ENCODE measurements at places on chromosomes 1 and 21. TPM values are rescaled to one million over a fixed set of nuclear protein-coding genes. Genes with fewer than 3 reads are reported as not detected.
A peak's percentile ranks its signal among the peaks of the same experiment; 100 is the strongest.

DNA sequence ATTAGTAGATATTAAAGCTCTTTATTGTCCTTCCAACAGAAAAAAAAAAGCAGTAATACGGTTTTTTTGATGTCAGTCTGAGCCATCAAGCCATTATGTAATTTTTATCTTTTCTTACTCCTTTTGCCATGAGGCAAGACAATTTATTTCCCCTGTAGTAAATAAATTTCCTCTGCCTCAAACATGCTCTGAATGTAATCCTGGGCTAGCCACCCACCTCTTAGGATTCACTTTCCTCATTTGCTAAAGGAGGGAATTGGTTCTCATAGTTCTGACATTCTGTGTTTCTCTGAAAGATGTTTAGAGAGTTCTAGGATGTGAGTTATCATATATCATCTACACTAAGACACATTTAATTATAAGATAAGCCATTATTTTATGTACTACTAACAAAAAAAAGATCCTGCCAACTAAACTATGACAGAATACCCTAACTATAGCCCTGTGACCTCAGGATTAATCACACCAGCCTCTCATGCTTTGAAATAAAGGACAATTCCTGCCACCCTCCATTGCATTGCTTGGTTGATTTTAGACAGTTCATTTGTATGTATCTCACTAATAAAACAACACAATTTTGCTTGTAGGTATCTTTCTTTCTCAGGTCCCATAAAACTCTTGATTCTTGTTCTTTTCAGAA is 34.0 kb upstream of the RAP1A start:
- H3K36me3 ChIP-seq: no peaks in the 10 kb centered on the region
- DNase-seq: no peak
- H3K4me1 ChIP-seq: no peaks in the 10 kb centered on the region

- H3K4me1 ChIP-seq: peaks cover 10% of the 10 kb centered on the region
- peak overlapping the region; percentile 88 for H3K27ac ChIP-seq
- DNase-seq: no peak
Observed at GRCh38 chr1:244322181-244322580, 129.5 kb downstream of the ADSS2 start.

- no peaks in the 10 kb centered on the region for H3K27me3 ChIP-seq
- H3K27ac ChIP-seq: no peak overlapping the region
- no peak for DNase-seq
- no peak overlapping the region for H3K4me3 ChIP-seq
Observed at GRCh38 chr1:62530516-62531154, 66.7 kb upstream of the ANGPTL3 start.

DNA sequence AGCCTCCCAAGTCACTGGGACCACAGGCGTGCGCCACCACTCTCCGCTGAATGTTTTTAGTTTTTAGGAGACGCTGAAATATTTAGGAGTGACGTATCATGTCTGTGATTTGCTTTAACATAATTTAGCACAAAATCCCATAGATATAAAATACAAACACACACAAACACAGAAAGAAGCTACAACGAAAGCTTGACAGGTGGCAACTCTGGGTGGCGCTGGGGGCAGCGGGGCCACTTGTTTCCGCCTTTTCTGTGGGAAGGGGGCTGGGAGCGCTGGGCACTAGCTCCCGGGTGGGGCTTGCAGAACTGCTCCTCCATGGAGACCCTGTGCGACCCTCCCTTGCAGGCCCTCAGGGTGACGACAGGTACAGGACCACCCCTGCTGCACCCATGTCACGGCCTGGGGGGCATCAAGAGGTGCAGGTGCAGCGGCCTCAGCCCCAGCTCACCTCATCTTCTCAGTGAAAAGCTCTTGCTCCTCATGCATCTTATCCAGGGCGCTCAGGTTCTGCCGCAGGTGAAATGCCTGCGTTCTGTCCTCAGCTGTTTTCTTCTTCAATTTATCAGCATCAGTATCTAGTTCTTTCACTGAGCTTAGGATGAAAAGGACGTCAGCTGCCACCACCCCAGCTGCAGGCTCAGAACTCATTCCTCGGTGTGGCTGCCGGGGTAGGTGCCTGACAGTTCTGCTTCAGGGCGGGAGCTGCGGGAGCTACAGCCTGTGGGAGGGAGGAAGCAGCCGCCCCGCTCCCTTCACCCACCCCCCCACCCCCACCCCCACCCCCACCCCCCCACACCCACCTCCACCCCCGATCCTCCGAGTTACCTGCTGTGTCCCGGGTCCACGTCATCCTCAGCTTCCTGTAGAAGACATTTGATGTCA is 15.3 kb downstream of the CFAP74 start:
- H3K27me3 ChIP-seq: no peaks in the 10 kb centered on the region
- no peaks in the 10 kb centered on the region for H3K36me3 ChIP-seq
- DNase-seq: no peak
- H3K4me1 ChIP-seq: no peaks in the 10 kb centered on the region
- H3K27ac ChIP-seq: no peak overlapping the region

GRCh38 chr1:191870490-191870889 is 287.8 kb upstream of the RGS18 start:
- DNase-seq: no peak
- H3K36me3 ChIP-seq: no peaks in the 10 kb centered on the region
- H3K4me3 ChIP-seq: no peak overlapping the region

- no peak overlapping the region for H3K4me3 ChIP-seq
- no peak for DNase-seq
- no peaks in the 10 kb centered on the region for H3K36me3 ChIP-seq
Observed at GRCh38 chr1:57003398-57004139, 37.8 kb upstream of the C8B start.

- no peak overlapping the region for H3K27ac ChIP-seq
Observed at GRCh38 chr1:117433943-117434342, 66.7 kb downstream of the MAN1A2 start.

- no peaks in the 10 kb centered on the region for H3K36me3 ChIP-seq
- H3K4me1 ChIP-seq: no peaks in the 10 kb centered on the region
- H3K27me3 ChIP-seq: no peaks in the 10 kb centered on the region
Observed at GRCh38 chr1:185864889-185865517, 130.8 kb downstream of the HMCN1 start.

- H3K27me3 ChIP-seq: no peaks in the 10 kb centered on the region
- H3K27ac ChIP-seq: no peak overlapping the region
Observed at GRCh38 chr1:78607944-78608343, 12.3 kb upstream of the IFI44L start.

GRCh38 chr1:246827396-246827795 is 103.2 kb downstream of the SCCPDH start:
- no peak for DNase-seq
- no peak overlapping the region for H3K27ac ChIP-seq
- H3K36me3 ChIP-seq: no peaks in the 10 kb centered on the region
- no peaks in the 10 kb centered on the region for H3K4me1 ChIP-seq

DNA sequence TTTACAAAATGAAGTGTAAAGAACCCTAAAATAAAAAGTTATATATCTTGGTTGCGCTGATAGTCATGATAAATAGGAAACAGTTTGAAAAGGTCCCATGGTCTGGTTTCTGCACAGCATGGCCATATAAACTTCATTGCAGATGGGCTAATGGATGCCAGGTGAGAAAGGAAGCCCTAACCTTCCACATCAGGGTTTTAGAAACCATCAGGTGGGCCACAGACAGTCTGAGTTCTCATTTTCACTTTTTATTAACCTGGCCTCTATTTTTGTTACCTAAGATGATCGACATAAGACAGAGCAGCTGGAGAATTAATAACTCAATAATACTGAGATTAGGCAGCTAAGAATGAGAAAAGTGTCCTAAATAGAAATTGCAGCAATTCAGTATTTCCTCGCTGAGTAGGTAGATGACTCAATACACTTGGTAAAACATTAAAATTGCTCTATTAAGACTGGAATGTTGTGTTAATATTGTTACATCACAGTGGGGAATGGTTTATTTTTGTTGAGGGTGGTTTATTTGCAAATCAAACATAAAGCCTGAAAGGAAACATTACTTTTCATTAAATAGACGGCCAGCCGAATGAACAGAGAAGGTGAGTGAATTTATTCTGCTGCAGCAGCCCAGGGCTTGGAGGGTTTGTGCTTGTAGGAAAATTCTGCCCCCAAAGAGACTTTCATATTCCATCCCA is 21.1 kb downstream of the C1orf21 start:
- peak overlapping the region; percentile 34 for H3K27ac ChIP-seq
- no peak overlapping the region for H3K4me3 ChIP-seq
- DNase-seq: no peak
- H3K4me1 ChIP-seq: peaks cover 7% of the 10 kb centered on the region
- H3K36me3 ChIP-seq: no peaks in the 10 kb centered on the region
- H3K27me3 ChIP-seq: no peaks in the 10 kb centered on the region

DNA sequence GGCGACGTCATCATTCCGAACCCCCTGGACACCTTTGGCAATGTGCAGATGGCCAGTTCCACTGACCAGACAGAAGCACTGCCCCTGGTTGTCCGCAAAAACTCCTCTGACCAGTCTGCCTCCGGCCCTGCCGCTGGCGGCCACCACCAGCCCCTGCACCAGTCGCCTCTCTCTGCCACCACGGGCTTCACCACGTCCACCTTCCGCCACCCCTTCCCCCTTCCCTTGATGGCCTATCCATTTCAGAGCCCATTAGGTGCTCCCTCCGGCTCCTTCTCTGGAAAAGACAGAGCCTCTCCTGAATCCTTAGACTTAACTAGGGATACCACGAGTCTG is 10.0 kb downstream of the PROX1 start:
- no peak overlapping the region for H3K27ac ChIP-seq
- H3K27me3 ChIP-seq: no peaks in the 10 kb centered on the region
- DNase-seq: no peak
- H3K4me1 ChIP-seq: no peaks in the 10 kb centered on the region
- H3K36me3 ChIP-seq: no peaks in the 10 kb centered on the region

- no peak for DNase-seq
- H3K4me3 ChIP-seq: no peak overlapping the region
- no peaks in the 10 kb centered on the region for H3K27me3 ChIP-seq
Observed at GRCh38 chr1:44926311-44926781, 60.0 kb downstream of the EIF2B3 start.

DNA sequence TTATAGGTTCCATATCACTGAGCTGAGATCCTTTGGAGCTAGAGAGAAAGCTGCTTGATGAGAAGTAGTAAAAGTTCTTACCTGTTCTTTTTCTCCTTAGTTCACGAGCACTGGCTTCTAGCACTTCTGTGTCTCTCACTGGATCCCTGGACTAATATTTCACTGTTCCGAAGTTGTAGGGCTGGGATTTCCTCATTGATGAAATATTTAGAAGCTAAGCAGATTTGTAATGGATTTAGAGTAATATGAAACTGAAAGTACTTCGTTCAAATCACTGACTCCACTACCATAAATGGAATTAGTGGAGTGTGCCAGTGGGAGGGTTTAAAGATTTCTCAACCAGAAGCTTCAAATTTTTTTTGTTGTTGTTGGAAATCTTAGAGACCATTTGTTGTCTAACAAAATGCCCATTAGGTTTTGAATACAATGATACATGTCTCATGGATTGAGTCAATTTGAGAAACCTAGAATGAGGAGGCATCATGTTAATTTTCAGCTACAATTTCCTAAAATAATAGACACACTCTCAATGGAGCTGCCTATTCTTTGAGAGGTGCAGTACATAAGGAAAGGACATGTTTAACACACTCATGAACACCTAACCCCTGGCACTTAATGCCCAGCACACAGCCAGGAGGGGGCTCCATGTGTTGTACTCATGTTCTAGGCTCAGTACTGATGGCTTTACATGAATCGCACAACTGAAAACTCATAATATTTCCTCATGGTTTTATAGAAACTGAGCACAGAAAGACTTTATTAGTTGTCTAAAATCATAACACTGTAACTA is at the start of gene GBP1:
Gene GBP1 (minus strand): TSS at position 130 of the 790 bp plus-strand sequence. CDS start 1,974 bp downstream, outside the sequence.
- peak within 1 kb of the TSS; percentile 53 for H3K4me3 ChIP-seq
- H3K27ac ChIP-seq: peak within 1 kb of the TSS; percentile 92
- no peaks in the 10 kb centered on the region for H3K27me3 ChIP-seq
- no peaks in the 10 kb centered on the region for H3K4me1 ChIP-seq

DNA sequence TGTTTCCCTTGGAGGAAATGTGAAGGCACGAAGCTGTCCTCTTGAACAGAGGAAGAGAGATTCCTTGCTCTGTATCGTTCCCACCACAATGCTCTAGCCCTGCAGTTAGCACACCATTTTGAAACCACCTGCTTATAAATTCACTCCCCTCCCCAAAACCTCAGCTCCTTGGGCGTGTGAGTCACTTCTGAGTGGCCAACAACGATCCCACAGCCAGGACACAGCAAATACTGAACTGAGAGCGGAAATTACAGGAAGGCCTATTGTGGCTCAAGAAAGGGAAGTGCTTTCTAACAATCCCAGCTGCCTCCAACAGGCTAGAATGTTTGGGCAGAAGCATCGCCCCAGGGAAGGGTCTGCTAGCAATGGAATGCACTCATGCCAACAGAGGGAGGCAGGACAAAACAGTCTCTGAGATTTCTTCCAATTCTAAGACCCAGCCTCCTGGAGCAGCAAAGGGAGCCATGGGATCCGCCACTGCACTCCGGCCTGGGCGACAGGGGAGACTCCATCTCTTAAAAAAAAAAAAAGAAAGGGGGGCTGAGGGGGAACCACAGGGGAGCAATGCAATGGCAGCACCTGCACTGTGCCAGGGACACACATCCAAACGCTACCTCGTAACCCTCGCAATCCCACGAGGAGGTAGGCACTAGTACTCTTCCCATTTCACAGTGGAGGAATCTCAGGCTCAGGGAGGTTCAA is 1.9 kb downstream of the TMEM53 start:
- peak overlapping the region; percentile 99 for H3K27ac ChIP-seq
- H3K4me3 ChIP-seq: no peak overlapping the region
- H3K36me3 ChIP-seq: no peaks in the 10 kb centered on the region
- H3K4me1 ChIP-seq: peaks cover 23% of the 10 kb centered on the region
- H3K27me3 ChIP-seq: no peaks in the 10 kb centered on the region

GRCh38 chr1:182473556-182473955 is 23.6 kb downstream of the RGSL1 start:
- no peak for DNase-seq
- no peaks in the 10 kb centered on the region for H3K27me3 ChIP-seq
- H3K4me1 ChIP-seq: no peaks in the 10 kb centered on the region
- no peaks in the 10 kb centered on the region for H3K36me3 ChIP-seq
- no peak overlapping the region for H3K4me3 ChIP-seq
- no peak overlapping the region for H3K27ac ChIP-seq

- no peaks in the 10 kb centered on the region for H3K27me3 ChIP-seq
- no peak for DNase-seq
- H3K4me3 ChIP-seq: no peak overlapping the region
- H3K36me3 ChIP-seq: no peaks in the 10 kb centered on the region
- no peak overlapping the region for H3K27ac ChIP-seq
Observed at GRCh38 chr1:227745568-227746265, 10.5 kb downstream of the SNAP47 start.

GRCh38 chr1:221105578-221105977 is 226.3 kb downstream of the HLX start:
- H3K4me1 ChIP-seq: no peaks in the 10 kb centered on the region
- DNase-seq: no peak
- H3K27me3 ChIP-seq: no peaks in the 10 kb centered on the region
- no peak overlapping the region for H3K27ac ChIP-seq
- H3K4me3 ChIP-seq: no peak overlapping the region

The KRTAP7-1 gene
- not detected for total RNA-seq

The OPRD1 gene
- not detected for total RNA-seq

The C1orf210 gene
- 31.3 TPM for total RNA-seq

The LHX8 gene
- total RNA-seq: not detected

The LCA5L gene
- total RNA-seq: 4.2 TPM

The KRTAP20-2 gene
- not detected for total RNA-seq

The NBPF20 gene
- 3.3 TPM for total RNA-seq

The PTPN14 gene
- total RNA-seq: 49.5 TPM

The ZNF695 gene
- not detected for total RNA-seq

The CRYAA gene
- total RNA-seq: not detected

The HPCAL4 gene
- total RNA-seq: not detected

The CFAP45 gene
- total RNA-seq: 2.6 TPM

The ZNF683 gene
- total RNA-seq: 0.59 TPM

The HSD11B1 gene
- 90.1 TPM for total RNA-seq

The FBLIM1 gene
- 42.6 TPM for total RNA-seq
